ENCODE measurements at places on chromosomes 2 and 18.

DNA sequence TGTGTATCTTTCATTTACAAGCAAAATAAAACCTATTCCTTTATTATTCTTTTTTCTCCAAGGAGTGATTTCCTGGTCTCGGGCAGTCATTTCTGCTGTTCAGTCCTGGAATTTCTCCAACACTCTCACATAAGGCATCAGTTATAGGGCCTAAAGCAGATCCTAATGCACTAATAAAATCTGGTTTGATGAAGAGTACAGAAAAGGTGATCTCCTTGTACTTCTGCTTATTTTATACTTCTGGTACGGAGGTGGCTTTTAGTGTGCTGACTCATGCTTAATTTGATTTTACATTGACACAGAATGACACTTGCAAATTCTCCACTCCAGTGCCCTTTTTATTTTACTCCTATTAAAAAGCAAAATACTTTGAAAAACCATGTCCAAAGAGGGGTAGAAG, 157.4 kb downstream of the DOK6 start:
- no peak for DNase-seq

DNA sequence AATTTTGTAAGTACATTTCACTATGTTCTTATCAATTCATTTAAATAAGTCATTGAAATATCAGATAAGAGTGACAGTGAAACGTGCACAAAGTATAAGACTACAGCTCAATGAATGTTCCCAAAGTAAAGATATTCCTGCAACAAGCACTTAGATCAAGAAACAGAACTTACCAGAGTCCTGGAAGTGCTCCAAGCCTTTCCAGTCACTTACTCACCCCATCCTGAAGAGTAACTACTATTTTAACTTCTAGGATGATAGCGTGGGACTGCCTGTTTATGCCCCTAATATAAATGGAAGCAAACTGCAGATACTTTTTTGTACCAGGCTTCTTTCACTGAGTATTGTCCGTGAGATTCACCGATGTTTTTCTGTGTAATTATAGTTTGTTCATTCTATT, 768.9 kb downstream of the SLC4A3 start:
- DNase-seq: no peak

DNA sequence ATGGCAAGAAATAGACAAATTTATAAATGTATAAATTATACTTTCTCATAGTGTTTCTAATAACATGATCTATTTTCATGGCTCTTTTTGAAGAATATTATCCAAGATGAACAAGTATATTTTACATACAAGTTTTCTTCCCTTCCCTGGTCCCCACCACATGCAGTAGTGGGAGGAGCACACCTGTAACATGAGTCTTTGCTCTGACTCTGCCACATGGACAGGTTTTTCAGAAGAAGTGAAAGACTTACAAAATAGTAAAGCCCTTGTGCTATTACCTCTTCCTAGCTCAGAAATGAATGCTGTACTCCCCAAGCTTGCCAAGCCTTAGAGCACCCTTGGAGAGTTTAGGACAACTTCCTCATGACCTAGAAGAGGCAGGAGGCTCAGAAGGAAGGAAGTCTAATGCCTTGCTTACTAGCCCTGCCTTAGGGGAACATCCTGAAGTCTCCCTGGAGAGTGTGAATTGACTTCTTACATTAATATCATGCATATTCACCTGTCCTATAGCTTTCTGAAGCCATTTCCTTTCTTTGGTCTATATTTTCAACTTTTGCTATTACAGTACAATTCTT, 18.4 kb downstream of the MXD1 start:
- DNase-seq: no peak

DNA sequence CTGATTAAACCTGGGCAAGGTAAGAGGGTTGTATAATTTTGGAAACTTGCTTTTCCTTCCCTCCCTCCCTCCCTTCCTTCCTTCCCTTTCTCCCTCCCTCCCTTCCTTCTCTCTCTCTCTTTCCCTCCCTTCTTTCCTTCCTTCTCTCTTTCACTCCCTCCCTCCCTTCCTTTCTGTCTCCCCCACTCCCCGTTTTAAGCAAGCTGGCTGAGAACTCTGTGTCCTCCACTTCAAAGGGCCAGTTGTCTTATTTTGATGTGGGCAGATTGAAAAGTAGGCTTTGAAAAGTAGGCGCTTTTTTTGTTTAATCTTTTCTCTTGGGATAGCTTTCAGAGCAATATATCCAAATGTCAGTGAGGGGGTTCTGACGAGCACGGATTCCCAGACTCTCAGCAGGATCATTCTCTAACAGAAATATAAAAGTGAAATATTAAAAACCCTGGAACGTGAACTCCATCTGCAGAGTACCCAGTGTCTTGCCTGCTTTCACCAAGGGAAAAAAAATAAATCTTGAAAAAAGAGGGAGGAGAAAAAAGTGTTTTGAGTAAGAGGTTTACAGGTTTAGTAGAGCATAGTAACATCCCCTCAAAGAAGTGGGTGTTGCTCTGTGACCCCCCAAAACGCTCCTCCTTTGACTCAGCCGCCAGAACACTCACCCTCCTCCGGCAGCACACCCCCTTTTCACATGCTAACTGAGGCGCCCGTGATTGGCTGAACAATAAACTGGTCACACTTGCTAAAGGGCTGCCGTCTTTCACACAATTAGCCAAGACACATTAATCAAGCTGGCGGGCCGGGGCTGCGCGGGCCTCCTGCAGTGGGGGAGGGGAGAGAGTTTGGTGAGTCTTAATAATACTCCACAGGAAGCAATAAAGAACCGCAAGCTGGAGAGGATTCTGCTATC, 52.2 kb downstream of the CDK15 start:
- DNase-seq: peak; percentile 57

GRCh38 chr2:212854771-212855170, 296.6 kb downstream of the IKZF2 start:
- DNase-seq: no peak

- no peak for DNase-seq
Observed at GRCh38 chr18:5317186-5317585, 21.7 kb upstream of the ZBTB14 start.

DNA sequence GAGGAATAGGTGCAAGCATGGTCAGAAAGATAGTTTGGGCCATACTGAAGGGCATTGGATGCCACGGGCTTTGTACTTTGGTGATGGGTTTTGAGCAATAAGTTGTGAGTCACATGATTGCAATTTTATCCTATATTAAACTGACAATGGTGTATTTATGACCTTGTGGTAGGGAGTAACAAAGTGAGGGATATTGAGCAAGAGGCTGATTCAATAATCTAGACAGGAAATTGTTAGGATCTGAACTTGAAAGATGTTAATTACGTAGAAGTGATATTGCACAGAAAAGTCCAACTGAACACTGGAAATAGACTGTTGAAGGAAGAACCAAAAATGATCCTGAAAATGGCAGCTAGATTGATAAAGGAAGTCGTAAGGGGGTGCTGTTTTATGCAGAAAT, 46.6 kb upstream of the TCF4 start:
- no peak for DNase-seq

DNA sequence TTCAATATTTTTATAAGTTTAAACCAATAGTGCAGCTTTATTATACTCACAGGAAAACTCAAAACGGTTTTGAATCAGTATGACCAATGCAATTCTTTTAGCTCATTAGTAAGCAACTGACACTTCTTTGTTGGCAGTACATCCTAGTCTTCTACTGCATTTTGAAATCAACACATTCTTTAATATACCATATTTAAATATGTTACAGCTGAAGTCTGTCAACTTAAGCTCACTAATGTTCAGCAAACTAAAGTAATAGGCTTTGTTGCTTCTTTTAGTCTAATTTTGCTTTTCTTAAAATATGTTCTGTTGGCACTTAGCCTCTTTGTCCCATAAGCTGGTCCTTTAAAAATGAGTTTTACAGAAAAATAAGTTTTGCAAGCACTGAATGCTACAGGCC, 55.4 kb upstream of the CCBE1 start:
- DNase-seq: no peak

- DNase-seq: no peak
Observed at GRCh38 chr2:160209516-160209856, 9.4 kb upstream of the ITGB6 start.

DNA sequence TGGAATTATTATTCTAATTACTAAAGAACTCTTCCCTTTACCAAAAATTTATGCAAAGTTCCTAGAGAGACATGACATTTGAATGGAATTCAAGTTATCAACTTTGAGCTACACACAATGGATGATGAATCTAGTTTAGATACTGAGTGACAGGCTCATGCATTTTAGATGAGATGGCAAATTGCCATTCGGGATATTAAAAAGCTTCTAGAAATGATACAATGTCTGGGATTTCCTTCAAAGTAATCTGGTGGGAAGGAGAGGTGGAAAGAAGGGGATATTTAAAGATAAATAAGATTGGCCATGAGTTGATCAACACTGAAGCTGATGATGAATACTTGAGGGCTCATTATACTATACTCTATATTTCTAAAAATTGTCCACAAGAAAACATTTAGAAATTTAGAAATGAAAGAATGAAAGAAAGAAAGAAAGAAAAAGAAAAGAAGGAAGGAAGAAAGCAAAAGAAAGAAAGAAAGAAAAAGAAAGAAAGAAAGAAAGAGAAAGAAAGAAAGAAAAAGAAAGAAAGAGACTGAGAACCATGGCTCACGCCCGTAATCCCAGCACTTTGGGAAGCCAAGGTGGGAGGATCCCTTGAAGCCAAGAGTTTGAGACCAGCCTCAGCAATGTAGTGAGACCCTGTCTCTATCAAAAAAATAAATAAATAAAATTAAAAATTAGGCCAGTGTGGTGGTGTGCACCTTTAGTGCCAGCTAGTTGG, 62.6 kb upstream of the NEDD4L start:
- DNase-seq: no peak

GRCh38 chr18:67475673-67476072, 40.8 kb downstream of the DSEL start:
- DNase-seq: no peak

GRCh38 chr2:71948781-71949536, 198.7 kb downstream of the CYP26B1 start:
- no peak for DNase-seq

DNA sequence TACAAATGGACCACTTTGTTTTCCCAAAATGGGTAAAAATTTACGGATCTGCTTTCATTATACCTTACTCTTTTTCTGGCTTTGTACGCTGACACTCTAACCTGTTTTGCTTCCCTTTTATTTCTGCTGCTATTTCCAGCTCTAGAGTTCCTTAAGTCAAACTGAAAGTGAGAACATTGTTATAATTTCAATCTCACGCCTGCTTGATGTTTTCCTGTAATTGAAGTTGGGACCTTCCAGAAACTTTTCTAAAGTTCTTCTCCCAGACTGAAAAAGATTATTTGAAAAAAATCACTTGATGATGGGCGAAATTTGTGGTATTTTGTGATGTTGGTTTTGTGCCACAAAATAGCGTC, 1.8 kb downstream of the GLS start:
- DNase-seq: no peak

- DNase-seq: no peak
Observed at GRCh38 chr18:58252166-58252565, 208.1 kb downstream of the NEDD4L start.

DNA sequence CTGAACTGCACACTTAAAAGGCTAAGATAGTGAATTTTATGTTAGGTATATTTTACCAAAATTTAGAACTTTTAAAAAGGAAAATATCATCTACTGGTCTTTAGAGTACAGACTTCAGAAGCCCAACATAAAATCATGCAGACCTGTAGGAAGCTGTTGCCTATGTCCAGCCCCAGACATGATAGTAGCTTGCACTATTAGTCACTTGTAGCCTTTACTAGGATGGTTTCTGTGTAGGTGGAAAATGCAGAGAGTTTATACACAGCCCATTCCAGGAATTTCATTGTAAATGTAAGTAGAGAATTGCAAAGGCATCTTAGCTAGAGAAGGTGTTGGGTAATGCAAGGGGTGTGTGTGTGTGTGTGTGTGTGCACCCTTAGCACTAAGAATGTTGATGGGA, 640.2 kb downstream of the RNF144A start:
- DNase-seq: no peak

- DNase-seq: no peak
Observed at GRCh38 chr18:12585218-12585617, 72.7 kb downstream of the SPIRE1 start.

DNA sequence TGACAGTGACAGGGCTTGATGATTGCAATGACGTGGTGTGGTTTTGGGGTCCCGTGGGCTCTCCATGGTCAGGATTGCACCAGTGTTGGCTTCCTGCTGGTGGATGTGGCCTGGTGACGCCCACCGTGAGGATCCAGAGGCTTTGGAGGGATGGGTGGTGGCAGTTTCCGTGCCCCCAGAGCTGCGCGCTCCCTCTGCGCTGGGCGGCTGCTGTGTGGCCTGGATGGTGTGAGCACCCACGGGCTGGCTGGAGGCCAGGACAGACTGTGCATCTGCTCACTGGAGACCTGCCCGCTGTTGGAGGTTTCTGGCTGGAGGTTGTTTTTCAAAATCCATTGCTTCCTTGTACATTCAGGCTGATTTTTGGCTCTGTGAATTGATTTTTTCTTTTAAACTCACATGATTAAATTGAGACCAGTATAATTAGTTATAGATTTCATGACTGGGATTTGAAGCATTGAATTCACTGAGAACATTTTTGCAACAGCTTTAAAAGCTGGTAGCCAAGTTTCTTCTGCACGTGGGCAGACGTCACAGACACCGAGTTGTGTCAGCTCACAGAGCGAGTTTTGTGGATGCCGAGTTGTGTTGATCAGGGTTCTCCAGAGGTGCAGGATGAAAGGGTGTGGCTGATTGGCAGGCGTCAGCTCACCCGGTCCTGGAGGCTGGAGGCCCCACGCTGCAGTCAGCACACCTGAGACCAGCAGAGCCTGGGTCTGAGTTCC, 72.7 kb downstream of the KCNG2 start:
- DNase-seq: peak; percentile 7

DNA sequence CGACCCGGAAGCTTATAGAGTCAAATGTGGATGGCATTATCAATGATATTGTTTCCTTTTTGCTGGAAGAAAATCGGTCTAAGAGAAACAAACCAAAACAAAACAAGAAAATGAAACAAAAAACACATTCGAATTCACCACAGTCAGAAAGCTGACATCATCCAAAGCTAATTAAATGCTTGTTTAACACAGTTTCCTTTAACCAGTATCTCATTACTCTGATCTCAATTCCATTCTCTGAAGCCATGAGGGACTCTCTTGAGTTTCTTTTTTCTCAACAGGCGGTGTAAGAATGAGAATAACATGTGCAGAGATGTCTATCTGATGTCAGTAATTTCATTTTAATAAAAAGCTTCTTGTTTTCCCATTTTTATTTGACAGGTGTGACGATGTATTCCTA, 1448.3 kb upstream of the DDX18 start:
- no peak for DNase-seq

DNA sequence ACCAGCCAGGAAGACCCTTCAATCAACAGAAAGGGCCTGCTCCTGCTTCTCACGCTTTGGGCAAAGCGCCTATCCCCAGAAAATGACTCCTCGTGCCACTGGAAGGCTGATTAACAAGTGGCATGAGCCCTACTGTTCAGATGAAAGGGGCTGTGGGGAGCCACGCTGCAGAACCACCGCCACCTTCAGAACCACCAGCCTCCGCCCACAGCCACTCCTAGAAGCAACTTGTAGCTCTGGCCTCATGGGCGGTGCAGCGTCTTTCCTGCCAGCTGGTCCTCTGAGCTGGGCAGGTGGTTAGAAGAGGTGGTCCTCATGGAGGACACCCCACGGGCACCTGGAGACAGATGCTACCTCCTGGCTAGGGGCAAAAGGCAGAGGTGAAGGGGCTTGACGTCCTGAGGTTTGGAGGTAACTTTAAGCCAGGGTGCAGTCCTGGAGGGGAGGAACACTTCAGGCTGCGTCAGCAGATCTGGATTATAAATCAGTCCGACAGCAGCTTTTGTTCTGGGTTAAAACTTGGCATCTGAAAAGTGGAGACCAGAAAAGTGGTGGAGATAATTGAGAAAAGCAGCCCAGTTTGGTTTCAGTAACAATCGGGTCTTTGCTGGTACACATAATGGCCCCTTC, 861 bp upstream of the SEMA4C start:
- peak; percentile 52 for DNase-seq

GRCh38 chr2:72084584-72084976, 63.1 kb downstream of the CYP26B1 start:
- no peak for DNase-seq
